ENCODE measurements at places on chromosomes 3 and 15.

DNA sequence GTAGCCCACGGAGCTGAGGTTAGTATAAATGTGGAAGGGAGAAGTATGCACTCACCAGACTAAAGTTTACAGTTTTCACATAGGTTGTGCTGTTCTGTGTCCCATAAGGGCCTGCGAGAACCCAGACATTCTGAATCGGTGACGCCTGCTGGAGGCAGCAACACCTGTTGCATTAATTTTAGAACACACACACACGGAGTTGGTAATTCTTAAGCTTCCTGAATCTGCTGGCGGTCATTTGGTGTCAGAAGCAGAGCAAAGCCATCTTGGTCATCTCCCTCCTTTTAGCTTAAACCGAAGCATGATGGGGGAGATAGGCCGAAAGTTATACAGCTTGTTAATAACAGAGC lies 41.1 kb upstream of the AP3B2 start:
- DNase-seq: no peak

- no peak for DNase-seq
Measured at GRCh38 chr3:165918657-165918979, 81.4 kb upstream of the BCHE start.

GRCh38 chr3:170751083-170751898 lies 118.7 kb downstream of the RPL22L1 start:
- DNase-seq: no peak

DNA sequence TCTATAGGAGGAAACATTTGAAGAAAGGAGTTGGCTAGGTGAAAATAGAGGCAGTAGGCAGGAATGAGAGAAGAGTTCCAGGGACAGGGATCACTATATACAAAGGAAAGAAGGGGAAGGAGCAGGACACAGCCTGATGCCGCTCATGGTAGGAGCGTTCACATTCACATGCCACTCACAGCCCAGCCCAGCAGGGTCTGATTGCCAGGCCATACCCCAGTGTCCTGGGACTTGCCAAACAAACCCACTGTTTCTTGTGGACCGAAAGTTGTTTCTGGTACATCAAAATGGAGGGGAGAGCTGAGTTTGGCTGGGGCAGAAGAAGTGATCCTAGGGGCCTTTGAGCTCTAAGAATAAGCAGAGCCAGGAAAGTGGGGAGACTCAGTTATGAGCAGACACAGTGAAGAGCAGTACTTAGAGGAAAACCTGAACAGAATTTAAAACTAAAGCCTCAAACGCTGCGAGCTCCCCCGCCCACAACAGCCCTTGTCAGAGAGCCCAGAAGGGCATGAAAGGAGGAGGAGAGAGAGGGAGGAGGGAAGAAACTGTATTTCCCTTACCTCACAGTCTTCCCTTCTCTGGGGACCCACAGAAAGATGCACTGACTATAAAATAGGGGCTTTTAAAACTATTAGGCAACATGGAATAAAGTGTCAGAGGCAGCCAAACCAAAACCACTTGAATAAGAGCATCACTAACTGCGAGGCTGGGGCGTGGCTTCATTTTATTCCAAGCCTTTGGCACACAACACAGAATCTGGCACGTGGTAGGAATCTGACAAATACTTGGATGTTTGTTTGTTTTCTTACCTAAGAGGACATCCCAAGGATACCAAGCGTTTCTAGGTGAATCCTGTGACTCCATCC lies 129.0 kb downstream of the RPL22L1 start:
- no peak for DNase-seq

DNA sequence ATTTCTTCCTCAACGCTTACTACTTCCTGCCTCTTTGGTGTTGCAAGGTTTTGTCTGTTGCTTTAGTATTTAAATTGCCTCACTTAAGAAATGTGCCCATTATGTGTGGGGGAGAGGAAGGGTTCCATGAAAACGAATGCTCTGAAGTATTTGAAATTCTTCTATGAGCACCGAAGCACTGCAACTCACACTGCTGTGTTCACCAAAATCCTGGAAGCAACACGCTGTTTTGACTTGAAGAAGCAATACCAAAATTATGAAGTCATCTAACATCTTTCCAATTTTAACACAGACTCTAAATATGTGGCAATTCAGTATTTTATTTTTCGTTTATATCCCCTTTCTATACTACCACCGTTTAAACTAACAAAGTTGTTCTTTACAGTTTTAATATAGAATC lies 101.5 kb downstream of the RBMS3 start:
- DNase-seq: no peak

GRCh38 chr3:56591262-56591661 lies 34.3 kb downstream of the CCDC66 start:
- no peak for DNase-seq

DNA sequence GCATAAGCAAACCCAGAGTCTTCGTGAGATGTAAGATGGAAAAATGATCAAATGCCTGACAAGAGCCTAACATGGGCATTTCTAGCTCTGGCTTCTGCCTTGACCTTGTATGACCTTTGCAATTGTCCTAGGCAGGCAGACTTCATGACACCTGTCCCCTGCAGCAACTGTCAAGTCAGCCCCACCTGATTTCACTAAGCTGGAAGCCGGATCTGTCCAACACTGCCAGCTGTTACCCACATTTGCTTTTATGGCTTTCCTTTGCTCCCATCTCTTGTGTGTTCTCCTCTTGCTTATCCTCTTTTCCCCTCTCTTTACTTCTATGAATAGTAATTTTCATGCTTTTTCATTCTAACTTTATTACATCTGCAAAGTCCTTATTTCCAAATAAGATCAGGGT lies 48.5 kb upstream of the TNIK start:
- no peak for DNase-seq

DNA sequence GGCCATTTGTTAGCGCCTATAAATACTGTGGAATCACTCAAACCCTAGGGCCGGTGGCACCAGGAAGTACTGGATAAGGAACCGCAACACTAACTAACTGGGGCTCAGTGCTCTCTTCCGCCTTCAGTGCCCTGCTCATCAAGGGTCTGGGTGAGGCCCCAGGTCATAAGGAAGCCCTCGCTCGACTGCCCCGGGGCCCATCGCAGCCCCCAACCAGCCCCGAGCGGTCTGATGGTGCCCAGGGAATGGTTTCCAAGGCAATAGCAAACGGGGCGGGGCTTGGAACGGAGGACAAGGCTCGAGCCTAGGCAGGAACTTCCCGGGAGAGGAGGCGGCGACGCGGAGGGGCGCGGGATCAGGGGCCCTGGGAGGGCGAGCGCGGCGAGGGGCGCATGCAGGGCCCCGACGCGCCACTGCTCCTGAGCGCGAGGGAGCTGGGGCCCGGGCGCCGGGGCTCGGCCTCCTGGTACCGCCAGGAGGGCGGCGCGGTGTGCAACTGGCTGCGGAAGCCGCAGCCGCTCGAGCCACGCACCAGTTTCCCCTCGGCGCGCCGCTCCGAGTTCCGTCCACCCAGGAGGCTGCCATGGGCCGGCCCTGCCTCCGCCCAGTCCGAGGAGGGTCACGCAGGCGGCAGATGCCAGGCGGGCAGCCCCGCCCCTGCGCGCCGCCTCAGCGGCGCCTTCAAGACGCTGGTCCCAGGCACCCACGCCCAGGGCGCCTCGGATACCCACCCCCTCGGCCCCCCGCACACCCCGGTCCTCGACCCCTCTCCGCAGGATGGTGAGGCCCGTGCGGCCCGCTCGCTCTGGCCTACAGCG lies at the start of gene TTLL3:
TSS of gene TTLL3 (plus strand) at position 648 of the 818 bp plus-strand sequence. CDS start 400 bp downstream, outside the sequence.
- peak; percentile 49 for DNase-seq

DNA sequence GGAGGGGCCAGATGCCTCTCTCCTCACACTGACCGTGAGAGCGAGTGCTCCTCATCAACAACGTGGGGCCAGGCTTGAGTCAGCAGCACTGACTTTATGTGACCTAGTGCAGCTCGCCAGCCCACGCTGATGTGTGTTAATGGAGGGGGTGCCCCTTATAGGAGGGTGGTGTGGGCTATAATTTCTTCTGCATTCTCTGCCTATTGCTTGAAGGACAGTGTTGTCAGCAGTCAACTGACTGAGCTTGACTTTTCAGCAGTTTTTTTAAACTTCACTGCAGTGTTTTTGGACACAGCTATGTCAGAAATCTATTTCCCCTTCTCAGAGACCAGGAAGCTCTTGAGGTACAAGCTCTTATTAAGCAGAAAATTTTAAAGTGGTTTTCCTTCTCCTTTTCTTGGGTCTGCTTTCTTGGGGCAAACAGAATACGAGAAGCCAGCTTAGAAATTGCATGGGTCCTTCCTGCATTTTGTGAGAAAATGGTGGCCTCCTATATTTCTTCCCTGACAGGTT lies 304.8 kb upstream of the CTDSPL start:
- no peak for DNase-seq

GRCh38 chr3:30315447-30315846 lies 291.0 kb upstream of the TGFBR2 start:
- no peak for DNase-seq

- no peak for DNase-seq
Measured at GRCh38 chr3:25462495-25462894, 34.4 kb downstream of the RARB start.

DNA sequence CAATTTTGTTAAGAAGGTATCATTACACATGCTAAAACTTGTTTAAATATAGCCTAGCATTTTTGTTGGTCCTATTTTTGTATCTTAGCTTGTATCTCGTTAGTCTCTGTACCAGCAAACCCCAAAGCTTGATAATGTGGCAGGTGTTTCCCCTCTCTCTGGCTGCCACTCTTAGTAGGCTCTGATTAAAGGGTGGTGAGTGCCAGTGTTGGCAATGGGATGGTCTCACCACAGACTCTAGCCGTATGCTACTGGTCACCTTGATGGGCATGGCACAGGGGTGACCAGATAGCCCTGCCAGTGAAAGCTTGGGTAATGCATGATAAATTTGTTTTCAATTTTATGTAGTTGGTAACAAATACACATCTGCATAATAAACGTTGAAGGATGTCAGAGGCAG lies 188.3 kb downstream of the CFAP20DC start:
- DNase-seq: no peak

GRCh38 chr3:174957081-174957480 lies 97.9 kb downstream of the NAALADL2 start:
- no peak for DNase-seq

DNA sequence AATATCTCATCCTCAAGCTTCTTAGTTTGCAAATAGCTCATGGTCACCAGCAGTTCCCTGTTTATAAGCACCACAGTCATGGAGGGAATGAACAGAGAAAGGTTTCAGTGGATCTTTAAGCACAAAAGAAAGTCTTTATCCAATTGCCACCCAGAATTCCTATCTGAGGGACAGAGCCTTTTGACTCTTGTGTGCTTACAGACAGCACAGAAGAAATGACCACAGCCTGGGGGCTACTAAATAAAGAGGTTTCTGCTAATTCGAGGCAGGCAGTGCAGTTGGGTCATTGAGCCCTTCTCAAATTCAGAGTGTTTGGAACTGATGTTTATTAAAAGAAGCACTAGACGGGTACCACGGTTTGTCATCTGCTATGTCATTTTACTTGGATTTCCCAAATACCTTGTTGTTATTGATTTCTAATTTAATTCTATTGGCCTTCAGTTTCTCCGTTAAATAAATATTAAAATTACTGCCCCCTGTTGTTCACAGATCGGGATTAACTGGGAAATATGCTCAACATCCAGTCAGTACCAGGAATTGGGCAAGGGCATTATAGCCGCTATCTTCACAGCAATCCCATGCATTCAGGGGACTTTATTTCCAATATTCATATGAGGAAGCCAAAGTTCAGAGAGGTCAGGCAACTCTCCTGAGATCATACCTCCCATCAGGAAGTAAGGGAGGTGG lies 3.6 kb downstream of the PRICKLE2 start:
- DNase-seq: no peak

DNA sequence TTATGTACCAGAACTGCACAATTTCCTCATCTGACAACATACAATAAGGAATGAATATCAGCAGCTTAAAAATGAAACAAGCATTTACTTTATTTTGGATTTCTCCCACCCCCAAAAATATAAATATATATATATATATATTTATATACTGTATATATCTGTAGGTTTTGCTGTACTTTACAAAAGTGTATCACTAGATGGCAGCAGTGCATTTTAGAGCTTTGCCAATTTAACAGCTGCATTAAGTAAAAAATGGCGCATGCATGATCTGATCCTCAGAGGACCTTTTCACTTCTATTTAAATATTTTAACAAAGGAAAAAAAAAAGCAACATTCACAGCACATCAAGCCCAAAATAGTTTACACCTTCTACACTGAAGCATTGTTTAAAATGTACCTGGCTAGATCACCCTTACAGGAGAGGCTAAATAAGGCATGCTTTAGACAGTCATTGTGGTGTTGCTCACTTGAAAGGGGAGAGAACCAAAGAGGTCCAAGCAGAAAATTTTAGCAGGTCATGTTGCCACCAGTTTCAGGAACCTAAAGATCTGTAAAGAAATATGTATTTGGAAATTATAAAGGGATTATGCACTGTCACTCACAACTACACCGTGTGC lies 72.6 kb downstream of the NPTN start:
- peak; percentile 33 for DNase-seq

DNA sequence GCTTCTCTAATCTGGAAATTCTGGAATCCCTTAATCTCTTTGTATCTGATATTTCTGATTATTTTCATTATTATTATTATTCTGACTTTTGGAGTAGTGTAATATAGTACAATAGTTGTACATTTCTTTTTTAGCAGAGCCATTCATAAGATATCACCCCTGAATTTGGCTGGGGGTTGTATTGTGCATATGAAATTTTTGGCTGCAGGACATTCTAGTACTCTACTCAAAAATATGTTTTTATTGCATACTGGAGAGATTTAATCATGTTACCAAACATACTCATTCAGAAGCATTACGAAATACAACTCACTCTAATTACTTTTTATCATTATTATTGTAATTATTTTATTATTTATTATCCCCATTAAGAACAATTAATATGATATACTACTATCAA lies 589.7 kb upstream of the KCNMB2 start:
- no peak for DNase-seq

DNA sequence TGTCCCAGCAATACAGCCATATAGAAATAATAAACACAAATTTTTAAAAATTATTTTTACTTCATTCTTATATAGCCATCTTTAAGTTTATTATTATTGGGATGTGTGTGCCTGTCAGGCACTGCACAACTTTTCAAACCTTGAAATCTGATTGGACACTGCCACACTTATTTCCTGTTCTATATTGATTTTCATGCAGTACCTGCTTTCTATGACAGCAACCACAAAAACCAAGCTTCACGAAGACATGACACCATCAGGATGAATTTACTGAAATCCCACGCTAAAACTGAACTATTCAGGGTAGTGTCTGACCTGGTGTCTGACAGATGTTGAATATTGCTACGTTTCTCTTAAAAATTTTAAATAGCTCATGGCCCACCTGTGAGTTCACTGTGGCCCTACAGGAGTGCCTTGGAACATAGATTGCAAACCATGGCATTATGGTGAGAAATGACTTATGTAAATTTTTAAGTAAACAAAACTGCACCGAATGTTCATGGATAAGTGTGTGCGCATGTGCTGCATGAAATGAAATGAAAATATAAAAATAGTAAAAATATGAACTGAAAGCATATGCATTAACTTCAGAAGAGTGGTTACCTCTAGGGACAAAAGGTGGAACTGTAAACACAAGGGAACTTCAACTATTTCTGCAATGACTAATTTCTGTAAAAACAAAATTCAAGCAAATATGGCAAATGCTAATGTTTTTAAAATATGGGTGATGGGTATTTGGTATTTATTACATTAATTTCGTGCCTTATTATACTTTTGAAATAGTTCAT lies 152.3 kb downstream of the ZBTB20 start:
- no peak for DNase-seq
